BE2C (cell line): ENCODE measurements at places on chromosomes 1 and 21.
A peak's percentile ranks its signal among the peaks of the same experiment; 100 is the strongest.

- DNase-seq = no peak
Measured at GRCh38 chr1:109994654-109995053, 10.1 kb downstream of the AHCYL1 start.

- DNase-seq = no peak
Measured at GRCh38 chr1:19066248-19066873, 109.9 kb upstream of the IFFO2 start.

- DNase-seq = no peak
Measured at GRCh38 chr1:154866257-154867063, 3.6 kb downstream of the KCNN3 start.

GRCh38 chr1:203390298-203390697 lies 39.4 kb upstream of the FMOD start:
- no peak for DNase-seq

- no peak for DNase-seq
Measured at GRCh38 chr1:47334765-47335435, 1.3 kb downstream of the CMPK1 start.

DNA sequence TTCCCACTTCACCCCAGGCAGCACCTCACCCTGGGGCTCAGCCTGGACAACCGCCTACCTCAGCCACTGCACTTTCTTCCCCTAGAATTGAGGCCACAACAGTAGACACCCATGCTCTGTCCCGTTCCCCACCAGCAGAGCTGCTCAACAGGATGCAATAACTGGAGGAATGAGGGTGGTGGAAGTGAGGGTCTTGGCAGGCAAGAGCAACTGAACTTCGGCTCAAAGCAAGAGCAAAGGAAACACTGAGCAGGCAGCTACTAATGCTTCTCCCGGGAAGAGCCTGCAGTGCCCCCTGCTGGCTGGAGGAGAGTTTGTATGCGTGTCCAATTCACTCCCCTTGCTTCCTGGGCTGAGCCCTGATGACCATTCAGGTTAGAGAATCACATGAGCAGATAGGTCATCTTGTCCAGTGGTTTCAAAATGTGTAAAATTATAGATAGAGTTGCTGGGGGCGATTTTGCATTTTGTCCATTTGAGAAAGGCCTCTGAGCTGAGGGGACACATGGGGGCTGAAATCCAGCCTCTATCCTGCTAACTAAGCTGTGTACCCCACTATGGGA lies 13.9 kb downstream of the NT5C1A start:
- DNase-seq = peak; percentile 81

DNA sequence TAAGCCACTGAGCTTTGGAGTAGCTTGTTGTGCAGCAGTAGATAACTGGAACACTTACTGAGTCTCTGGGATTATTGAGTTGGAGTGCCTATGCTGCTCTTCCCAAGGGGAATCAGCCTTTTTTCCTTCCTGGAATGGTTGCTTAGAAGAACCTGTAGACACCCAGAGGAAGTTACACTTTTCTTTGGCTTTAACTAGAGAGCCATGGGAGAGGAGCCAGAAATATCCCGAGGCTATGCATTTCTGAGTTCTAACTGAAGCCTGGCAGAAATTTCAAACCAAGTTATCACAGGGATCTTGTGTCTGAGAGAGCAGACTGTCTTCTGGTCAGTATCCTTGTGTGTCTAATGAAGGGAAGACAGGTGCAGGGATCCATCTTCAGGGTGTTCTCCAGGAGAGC lies 28.3 kb downstream of the LAMC1 start:
- peak; percentile 20 for DNase-seq

GRCh38 chr1:9960706-9961562 lies 17.7 kb downstream of the NMNAT1 start:
- peak; percentile 20 for DNase-seq

DNA sequence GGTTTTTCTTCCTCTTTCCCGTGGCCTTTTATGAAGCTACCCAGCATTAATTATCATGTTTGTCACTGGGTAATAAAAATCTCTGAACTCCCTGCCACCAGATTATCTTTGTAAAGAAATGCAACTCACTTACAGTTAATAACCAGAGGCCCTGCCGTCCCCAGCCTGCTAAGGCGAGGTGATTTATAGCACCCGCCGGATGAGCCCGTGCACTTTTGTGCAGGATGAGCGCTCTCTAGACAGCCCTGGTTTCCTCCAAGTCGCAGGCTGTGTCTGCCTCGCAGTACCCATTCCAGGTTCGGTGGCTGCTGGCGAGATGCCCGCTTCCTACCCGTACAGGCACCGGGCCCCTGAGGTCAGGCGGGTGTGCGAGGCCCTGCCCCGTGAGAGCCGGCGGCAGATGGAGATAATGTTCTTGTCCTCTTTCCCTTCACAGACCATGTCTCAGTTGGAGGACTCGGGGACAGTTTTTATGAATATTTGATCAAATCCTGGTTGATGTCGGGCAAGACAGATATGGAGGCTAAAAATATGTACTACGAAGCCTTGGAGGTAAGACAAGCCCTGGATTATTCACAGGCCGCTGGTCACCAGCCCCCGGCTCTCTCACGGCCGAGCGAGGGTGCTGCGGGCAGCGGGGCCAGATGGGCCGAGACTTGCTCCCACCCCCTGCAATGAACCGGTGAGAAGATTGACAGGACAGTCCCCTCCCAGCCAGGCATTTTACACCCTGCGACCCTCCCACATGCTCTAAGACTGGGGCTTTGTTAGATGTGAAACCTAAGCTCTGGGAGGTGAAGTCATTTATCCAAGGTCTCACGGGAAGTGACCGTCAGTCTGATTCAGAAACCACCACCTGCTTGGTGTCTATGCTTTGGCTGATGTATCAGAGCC lies 28.5 kb upstream of the SELENON start:
- peak; percentile 78 for DNase-seq

GRCh38 chr1:71908303-71908702 lies 374.0 kb downstream of the NEGR1 start:
- no peak for DNase-seq

GRCh38 chr1:119787776-119788175 lies 19.1 kb upstream of the HMGCS2 start:
- DNase-seq = no peak

GRCh38 chr1:225755671-225756319 lies 21.8 kb upstream of the SRP9 start:
- DNase-seq = no peak

DNA sequence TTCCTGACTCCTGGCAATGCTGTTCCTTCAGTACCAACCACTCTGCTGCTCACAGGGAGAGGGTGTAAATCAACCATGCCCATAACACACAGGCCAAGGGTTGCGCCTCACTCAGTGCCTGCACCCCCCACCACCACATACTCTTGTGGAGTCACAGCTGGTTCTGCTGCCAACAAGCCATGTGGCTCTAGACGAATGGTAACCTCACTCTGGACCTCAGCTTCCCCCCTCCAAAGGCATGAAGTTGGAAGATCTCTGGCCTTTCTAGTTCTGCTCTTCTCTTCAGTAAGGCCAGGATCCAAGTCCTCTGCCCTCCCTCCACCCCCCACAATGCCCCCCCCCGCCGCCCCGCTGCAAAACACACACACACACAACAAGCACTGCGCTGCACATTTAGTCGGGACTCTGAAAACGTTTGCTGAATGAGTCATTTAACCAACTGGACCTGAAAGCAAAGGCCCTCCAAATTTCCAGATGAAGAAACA lies 1.7 kb upstream of the GLIS1 start:
- no peak for DNase-seq

DNA sequence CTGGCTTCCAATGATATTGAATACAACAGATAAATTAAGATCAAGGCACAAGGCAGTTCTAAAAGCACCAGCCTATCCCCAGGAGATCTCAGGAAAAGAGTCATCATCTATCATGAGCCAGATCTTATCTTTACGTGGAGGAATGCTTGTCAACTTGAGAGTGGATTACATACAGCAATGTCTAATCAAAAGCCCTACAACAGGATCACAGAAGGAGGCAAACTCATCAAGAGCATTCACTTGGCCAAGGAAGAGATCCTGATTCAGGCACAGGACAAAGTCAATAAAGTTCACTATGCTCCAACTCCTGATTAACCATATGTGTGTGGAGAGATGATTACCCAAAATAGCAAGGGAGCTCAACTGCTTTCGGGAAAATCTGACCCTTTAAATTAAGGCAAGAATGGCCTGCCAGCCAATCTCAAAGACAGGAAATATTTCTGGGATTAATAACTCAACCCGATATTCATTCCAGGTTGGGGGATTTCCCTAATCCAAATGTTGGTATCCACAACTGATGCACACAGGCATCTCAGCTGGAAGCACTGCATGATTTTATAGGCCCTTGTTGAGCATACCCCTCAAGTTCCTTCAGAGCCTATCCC lies 33.7 kb downstream of the TBX15 start:
- no peak for DNase-seq

DNA sequence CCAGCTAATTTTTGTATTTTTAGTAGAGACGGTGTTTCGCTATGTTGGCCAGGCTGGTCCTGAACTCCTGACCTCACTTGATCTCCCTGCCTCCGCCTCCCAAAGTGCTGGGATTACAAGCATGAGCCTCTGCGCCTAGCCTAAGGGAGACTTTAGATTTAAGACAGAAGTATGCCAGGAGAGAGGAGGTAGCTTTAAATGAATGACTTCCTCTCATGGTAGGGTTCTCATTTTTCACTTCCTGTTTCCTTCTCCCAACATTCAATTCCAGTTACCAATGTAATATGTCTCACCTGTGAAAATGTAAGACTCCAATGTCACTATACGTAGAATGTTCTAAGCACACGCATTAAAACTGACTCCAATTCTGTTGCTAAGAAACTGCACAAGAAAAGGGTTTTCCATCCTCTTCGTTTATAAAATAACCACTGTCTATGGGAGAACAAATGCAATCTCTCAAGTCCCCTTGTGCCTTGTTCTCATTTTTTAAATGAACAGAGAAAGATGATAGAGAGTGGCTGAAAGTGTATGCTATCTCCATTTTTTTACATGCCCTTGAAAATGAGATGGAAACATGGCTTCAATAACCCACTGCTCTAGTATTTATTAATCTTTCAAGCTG lies 140.0 kb downstream of the SLC45A1 start:
- DNase-seq = no peak

GRCh38 chr1:235074523-235075047 lies 54.1 kb downstream of the TOMM20 start:
- DNase-seq = peak; percentile 36

DNA sequence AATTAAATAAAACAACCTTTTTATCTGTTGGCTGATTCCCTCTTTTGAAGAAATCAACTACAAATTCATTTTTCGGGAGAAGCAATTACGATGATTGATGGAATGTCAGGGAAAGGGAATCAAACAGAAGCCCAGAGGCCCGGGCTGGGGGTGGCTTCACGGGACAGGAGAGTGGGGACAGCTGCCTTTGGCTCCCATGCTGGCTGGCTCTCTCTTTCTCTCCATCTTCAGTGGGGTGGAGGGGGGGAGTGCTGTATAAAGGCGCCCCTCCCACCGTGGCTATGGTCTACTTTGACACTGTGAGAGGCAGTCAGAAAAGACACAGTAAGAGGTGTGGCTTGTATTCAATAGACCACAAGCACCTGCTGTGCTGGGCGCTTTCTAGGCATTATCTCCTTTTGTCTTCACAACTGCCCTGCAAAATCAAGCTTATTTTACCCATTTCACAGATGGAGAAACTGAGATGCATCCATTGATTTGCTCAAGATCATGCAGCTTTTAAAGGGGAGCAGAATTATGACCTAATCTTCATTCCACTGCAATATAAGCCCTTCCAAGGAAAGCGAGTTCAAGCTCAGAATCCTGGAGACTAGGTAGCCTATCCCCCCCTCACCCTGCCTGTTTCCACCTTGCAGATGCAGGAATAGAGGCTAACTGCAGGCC lies 92.9 kb downstream of the GRIK3 start:
- no peak for DNase-seq

DNA sequence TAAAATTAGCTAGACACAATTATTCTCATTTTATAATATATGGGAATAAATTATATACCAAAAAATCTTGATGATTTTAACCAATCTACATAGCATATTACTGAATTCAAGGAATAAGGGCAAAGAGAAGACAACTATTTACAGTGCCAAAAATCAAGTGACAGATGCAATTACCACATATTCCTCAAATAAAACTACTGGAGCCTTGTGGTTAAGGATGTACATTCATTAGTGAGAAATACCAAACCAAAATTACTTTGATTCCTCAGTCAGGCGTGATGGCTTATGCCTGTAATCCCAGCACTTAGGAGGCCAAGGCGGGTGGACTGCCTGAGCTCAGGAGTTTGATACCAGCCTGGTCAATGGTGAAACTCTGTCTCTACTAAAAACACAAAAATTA lies 68.8 kb upstream of the RBM34 start:
- DNase-seq = no peak

- no peak for DNase-seq
Measured at GRCh38 chr21:25818121-25818520, 83.3 kb downstream of the GABPA start.

DNA sequence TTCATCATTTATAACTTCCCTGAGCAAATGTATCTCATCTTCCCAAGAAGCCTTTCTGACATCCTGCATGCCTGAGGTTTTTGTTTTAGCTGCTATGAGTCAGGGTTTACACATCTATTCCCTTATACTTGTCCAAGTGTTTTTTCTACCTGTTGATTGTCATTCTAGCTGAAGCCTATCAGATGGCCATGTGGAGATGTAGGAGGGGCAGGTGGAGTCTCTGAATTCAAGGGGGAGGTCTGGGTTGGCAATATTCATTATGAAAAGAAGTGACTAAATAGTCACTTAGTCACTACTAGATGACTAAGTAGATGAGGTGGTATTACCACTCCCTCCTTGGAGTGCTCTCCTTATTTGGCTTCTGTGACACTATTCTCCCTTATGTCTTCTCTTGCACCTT lies 52.4 kb downstream of the XCL1 start:
- DNase-seq = no peak

GRCh38 chr1:24111996-24112779 lies at the start of gene MYOM3:
Gene MYOM3, minus strand, starts transcription at chr1:24112135. Its CDS starts 3,499 bp downstream, at chr1:24108636.
- peak; percentile 45 for DNase-seq

DNA sequence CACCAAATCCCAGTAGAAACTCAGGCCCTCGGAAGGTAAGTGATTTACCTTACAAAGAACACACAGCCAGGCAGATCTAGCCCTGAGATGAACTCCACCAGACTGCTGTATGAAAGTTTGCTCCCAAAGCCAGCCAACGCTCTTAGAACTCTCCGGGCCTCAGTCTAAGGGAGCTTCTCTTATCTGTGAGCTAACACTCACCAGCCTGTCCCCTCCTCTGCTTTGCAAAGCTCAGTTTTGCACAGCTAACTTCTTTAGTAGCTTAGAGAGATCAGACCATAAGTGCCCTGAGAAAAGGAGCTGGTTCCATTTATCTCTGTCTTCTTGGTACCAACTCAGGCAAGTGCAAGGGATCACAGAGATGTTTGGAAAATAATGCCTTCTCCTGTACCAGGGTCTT lies 195.8 kb upstream of the JUN start:
- DNase-seq = no peak

DNA sequence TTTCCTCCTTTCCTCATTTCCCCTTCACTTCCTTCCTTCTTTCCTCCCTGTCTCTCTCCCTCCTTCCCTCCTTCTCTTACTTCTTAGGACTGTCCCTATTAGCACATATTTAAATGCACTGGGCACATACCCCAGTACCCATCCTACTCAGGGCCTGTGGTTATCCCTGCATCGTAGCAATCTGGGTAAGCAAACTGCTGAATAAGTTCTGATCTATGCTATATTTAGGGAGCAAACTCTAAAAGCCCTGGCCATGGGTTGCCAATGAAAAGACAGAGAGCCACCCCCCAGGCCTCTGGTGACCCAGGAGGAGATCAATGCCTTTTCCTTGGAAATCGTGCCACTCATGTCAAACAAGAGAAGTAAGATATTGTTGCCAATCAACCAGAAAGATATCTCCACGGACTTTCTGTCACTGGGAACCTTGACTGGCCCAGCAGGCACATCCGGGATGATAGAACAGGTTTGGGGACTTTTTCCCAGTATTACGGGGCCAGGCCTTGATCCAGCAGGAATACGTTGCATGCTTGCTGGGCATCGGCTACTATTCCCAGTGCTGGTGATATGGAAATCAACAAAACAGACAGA lies 5.4 kb downstream of the FAM3B start:
- DNase-seq = no peak
